MCF 10A (cell line): ENCODE measurements at places on chromosomes 6 and 20.
A peak's percentile ranks its signal among the peaks of the same experiment; 100 is the strongest.

DNA sequence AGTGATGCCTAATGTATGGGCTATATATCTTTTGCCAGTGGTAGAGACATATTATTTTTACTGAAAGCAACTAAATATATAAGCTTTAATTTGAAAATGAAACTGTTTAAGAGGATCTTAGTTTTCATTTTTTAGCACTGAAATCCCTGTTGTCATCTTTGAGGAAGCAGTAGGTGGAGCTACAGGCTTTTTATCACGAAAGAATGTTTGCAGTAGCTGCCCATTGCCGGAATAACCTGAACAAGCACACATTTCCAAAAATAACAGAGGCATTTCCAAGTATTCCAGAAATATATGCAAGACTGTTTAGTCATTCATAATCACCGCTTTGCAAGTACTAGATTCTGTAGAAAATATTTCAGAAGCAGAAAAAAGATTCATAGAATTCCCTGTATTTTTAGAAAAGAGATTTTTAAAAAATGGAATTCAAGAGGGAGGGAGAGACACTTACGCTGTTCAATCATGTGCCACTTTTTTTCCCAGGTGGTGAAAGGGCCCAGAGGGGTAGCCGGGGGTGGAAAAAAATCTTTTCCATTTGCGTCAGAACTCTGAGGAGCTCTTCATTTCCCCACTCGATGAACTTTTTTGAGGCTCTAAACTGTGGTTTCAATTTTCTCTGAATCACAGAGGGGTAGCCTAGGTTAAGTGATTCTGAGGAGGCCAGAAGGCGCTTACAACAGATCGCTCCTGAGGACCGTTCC, 142.5 kb upstream of the FERMT1 start:
- no peaks in the 10 kb centered on the region for H3K36me3 ChIP-seq
- H3K27me3 ChIP-seq, result no peaks in the 10 kb centered on the region
- peaks cover 11% of the 10 kb centered on the region for H3K4me1 ChIP-seq
- DNase-seq, result peak; percentile 76
- peak overlapping the region; percentile 82 for H3K27ac ChIP-seq

GRCh38 chr6:35710241-35710847, 21.6 kb upstream of the FKBP5 start:
- peaks cover 13% of the 10 kb centered on the region for H3K4me1 ChIP-seq
- H3K27ac ChIP-seq, result no peak overlapping the region
- peaks cover 1% of the 10 kb centered on the region for H3K36me3 ChIP-seq
- no peak overlapping the region for H3K4me3 ChIP-seq
- no peaks in the 10 kb centered on the region for H3K27me3 ChIP-seq

DNA sequence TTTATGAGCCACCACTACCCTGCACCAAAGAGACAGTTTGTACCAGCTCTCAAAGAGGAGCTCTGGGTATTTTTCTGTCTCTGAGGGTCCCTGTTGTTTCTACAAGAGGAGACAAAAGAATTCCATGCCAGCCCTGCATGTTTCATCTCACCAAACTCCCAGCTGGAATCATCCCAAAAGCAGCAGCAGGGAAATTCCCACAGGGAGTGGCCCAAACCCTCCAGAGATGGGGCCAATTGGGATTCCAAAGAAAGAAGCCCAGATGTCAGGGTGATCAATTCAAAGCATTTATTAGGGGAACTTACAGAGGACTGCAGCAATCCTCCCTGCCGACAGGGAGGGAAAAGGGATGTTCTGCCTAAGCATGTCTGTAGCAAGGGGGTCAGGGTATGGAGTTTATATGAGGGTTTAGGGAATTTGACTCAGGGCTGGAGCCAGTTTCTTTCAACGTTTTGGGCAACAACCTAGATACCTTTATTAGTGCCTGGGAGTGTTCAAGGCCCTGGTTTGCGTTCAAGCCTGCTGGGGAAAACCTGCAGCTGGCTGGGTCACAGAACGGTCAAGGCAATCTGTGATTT, 47.2 kb downstream of the MUC22 start:
- DNase-seq, result peak; percentile 79
- H3K27ac ChIP-seq, result peak overlapping the region; percentile 73

DNA sequence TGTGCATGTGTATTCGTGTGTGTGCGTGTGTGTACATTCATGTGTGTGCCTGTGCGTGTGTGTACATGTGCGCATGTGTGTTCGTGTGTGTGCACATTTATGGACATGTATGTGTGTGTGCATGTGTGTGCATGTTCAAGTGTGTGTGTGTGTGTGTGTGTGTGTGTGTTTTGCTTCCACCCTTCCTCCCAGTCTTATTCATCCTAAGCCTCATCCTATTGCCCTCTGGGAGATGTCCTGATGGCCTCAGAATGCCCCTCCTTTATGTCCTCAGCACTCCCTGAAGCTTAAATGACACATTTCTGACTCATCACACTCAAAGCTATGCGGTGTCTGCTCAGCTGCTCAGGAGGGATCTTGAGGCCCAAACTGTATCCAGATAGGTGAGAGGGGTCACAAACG, 76.6 kb upstream of the CCDC167 start:
- peaks cover 16% of the 10 kb centered on the region for H3K4me1 ChIP-seq
- no peaks in the 10 kb centered on the region for H3K36me3 ChIP-seq
- no peak overlapping the region for H3K4me3 ChIP-seq
- peak; percentile 72 for DNase-seq
- H3K27me3 ChIP-seq, result no peaks in the 10 kb centered on the region

GRCh38 chr6:31615748-31616147, 714 bp downstream of the AIF1 start:
- no peaks in the 10 kb centered on the region for H3K4me1 ChIP-seq
- H3K27ac ChIP-seq, result no peak overlapping the region
- H3K27me3 ChIP-seq, result no peaks in the 10 kb centered on the region

- no peak overlapping the region for H3K27ac ChIP-seq
- H3K4me3 ChIP-seq, result no peak overlapping the region
- no peaks in the 10 kb centered on the region for H3K27me3 ChIP-seq
- peaks cover 6% of the 10 kb centered on the region for H3K4me1 ChIP-seq
- no peak for DNase-seq
- H3K36me3 ChIP-seq, result peaks cover 32% of the 10 kb centered on the region
Measured at GRCh38 chr6:26597821-26598220, 1.1 kb downstream of the ABT1 start.
